GM12865 (cell line): ENCODE measurements at places on chromosomes 1 and 21.

GRCh38 chr1:40802078-40802741, 18.6 kb downstream of the KCNQ4 start:
- peak; percentile 90 for DNase-seq

- no peak for DNase-seq
Measured at GRCh38 chr1:163083690-163084089, 14.5 kb downstream of the RGS4 start.

DNA sequence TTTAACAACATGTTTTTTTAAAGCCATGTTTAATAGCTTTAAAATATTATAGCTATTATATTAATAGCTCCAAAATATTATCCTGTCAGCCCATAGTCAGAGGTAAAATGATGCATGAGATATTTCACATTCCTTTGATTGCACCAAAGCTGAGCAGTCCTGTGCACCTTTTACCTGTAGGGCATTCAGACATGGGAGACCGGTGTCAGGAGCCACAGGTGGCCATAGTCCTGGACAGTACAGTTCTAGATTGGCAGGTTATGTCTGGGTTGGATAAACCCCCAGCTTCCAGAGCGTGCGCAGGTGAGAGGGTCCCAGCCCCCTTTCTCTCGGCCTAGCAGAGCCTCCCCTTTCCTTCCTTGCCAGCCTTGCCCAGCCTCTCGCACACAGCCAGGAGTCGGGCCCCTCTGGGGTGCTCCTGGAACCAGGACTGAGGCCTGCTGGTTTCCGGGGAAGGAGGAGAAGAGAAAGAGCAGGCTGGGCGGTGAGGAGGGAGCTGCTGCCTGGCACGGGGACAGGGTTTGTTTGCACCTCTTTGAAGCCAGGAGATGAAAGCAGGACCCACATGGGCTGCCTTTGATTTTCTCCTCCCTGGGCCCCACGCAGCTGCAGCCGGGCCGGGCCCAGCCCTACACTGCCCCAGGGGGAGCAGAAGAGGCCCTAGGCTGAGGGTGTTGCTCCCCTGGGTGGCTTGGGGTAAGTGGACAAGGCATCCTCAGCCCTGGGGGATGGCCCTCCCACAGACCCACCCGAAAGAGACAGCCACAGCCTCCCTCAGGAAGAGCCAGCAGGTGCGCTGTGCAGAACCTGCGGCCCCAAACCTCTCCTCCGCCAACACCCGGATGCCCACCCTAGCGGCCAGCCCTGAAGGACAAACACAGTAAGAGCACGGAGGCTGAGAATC, 75.2 kb upstream of the TARDBP start:
- no peak for DNase-seq

DNA sequence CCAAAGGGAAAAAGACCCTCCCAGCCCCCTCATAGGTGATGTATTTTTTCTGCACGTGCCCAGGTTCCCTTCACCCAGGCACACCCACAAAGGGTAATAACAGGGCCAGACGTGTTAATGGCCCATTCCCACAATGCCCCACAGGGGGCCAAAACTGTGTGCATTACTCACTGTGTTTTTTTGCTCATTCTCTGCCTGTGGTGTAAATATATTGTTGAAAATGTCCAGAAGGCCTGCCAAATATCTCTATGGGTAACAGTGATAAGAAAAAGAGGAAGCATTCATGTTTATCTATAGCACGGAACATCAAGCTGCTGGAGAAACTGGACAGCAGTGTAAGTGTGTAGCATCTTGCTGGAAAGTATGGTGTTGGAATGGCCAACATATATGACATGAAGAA, 21.9 kb downstream of the RHEX start:
- peak; percentile 37 for DNase-seq

DNA sequence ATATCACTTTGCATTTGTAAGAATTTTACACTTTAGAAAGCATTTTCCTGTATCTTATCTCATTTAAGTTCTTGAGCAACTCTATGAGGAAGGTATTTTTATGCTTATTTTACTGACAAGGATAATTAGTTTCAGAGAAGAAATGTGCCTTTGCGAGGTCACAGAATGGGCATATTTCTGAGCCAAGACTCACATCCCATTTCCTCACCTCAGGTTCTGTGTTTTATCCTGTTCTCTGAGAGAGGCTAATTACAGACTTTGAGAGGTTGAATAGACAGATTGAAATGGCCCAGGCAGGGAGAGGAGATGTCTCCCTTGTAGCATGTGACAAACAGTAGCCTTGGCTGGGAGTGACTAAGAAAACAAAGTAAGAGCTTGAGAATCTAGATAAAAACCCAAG, 39.1 kb upstream of the ZC3H11B start:
- DNase-seq: no peak

GRCh38 chr1:61561666-61562065, 163.3 kb downstream of the TM2D1 start:
- DNase-seq: no peak

DNA sequence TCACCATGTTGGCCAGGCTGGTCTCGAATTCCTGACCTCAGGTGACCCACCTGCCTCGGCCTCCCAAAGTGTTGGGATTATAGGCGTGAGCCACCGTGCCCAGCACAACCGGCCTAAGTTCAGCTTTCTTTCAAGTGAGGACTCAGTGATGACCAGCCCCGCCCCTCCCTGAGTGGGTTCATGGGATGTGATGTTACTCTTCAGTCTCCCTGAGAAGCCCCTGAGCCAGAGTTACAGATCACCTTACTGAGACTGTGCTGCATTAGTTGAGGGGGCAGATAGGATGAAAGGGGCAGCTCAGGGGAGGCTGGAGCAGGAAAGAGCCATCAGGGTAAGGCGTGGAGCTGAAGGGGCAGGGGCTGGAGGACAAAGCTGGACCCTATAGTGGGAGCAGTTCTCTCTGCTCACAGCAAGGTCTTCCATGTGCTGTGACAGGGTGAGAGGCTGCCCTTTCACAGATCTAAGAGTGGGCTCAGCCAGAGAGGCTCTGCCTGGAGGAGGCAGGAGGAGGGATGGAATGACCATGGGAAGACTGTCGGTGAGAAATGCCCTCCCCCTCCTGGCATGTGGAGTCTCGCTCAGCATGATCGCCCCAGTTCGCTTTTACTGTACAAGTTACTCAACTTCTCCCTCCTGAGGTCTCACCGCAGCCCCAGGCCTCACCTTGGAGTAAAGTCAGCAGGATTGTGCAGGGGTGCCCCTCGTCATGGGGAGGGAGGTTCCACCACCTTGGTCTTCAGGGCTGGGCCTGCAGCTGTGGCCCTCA, 13.4 kb downstream of the SH2D2A start:
- no peak for DNase-seq

GRCh38 chr1:161728376-161729226, 7.3 kb downstream of the FCRLB start:
- DNase-seq: peak; percentile 55

DNA sequence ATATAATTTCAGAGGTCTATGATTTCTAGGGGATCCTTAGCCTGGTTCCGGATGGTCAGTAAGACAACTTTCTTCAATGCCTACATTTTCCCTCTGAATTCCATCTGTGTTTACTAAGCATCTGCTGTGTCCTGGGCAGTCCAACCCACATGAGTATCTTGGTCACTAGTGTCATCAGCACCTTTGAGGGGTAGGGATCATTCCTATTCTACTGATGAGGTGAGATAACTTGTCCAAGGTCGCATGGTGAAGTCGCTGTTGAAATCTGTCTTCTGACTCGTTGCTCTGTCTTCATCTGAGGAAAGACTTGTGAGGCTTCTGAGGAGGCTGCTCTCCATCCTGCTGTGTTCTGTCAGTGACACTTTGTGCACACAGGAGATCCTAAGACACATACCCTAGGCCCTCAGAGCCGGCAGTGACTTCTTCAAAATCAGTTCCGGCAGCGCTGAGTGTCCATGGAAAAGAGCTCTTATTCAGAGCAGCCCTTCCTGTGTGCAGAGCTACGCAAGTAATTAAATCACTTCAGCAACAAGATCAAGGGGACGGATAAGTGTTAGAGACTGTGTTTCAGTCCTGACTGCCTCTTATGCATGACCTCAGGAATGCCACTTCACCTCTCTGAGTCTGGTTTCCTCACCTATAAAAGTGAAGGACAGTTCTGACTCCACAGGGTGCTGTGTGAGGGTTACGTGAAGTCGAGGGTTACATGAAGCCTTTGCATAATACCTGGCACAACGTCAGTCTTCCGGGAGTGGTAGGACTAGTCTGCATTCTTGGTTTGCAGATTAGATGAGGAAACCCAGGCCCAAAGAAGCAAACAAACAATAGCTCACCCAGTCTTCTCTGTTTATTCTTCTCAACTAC, 28.4 kb downstream of the AK2 start:
- DNase-seq: no peak

DNA sequence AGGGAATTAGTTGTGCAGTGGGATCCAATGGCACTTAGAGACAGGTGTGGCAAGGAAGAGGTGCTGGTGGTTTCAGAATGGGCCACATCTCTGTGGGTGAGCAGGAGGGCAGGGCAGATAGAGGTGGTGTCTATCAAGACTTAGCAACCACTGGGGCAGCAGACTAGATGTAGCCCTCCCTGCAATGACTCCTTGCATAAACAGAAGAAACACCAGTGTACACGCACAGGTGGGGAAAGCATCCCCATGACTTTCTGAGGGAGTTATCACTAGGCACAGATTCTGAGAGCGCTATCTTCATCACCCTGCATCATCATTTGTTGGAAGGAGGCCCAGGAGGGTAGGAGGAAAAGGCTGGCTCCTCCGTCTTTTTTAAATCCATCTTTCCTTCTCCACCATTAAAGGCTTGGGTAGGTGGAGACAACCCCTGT, 58.4 kb downstream of the PLXNA2 start:
- DNase-seq: no peak

GRCh38 chr1:94792473-94793295, 27.5 kb upstream of the SLC44A3 start:
- DNase-seq: peak; percentile 61

DNA sequence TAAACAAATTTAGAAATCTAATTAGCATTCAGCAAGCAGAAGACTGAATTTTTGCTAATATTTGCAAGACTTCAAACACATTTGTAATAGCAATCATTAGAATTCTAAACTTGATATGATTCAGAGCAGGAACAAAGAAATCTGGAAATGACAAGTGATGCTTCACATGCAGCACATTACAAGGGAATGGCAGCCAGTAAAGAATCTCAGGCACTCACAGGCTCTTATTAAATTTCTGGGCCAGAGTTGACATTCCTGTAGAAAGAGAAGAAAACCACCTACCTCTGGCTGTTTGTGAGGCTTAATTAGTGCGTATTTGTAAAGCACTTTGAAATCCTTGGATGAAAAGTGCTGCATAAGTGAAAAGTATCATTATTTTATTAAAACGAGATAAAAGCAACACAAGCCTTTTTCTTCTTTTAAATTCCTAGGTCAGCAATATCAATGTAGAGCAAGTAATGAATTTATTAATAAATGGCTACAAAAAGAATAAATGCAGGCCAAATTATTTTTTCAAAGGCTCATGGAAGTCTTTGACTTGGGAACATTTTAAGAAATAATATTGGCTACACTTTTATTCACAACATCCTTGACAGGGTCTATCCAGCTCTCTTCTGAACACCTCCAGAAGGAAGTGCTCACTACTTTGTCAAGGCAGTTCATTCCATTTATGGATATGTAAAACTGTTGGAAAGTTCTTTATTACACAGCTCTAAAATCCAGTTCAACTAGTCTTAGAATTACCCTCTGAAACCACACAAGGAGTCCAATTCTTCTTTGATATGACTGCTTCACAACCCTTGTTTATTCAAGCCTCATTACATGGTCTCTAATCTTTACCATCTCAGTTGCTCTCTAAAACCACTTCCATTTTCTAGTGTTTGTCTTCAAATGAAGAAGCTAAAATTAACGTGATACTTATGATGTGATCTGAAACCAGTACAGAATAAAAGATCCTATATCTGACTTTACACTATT, 32.1 kb upstream of the SCYL3 start:
- peak; percentile 43 for DNase-seq

DNA sequence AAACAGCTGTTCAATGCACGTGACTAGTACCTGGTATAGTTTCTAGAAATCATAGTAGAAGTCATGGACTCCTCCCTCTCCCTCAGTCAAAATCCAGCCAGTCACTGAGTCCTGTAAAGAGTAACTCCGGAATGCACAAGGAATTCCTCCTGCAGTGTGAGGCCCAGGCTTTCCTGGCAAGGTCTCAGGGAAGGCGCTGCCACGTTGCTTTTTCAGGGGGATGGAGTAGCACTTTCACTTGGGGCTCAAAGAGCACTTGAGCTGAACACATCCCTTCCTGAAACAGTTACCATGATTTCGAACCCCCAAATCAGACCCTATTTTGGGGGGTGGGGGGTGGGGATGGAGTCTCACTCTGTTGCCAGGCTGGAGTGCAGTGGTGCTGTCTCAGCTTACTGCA, 26.4 kb upstream of the LRRC8D start:
- no peak for DNase-seq

- no peak for DNase-seq
Measured at GRCh38 chr1:224138198-224138597, 24.3 kb downstream of the FBXO28 start.

- peak; percentile 59 for DNase-seq
Measured at GRCh38 chr1:207495801-207496792, at the start of gene CR1. Gene CR1 (plus strand): TSS chr1:207496157. CDS start chr1:207496268, 111 bp downstream.

- no peak for DNase-seq
Measured at GRCh38 chr1:116356673-116357072, 16.4 kb upstream of the ATP1A1 start.

DNA sequence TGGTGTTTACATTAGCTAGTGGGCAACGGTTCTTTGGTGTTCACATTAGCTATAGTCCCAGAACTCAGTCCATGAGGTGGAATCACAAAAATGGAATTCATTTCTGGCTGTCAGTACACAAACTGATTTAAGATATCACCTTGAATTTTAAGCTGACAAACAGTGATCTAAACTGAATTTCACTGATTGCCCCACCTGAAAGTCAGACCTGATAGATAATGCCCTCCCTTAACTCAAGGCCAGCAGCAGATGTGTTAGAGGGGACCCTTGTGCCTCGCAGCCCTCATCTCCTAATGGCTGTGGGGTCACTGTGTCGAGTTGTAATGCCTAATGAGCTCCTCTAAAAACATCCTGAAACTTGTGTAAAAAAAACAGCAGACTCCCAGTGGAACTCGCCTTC, 8.6 kb downstream of the ARF1 start:
- peak; percentile 0 for DNase-seq

GRCh38 chr1:159556931-159557369, 21.1 kb upstream of the OR10J5 start:
- no peak for DNase-seq

DNA sequence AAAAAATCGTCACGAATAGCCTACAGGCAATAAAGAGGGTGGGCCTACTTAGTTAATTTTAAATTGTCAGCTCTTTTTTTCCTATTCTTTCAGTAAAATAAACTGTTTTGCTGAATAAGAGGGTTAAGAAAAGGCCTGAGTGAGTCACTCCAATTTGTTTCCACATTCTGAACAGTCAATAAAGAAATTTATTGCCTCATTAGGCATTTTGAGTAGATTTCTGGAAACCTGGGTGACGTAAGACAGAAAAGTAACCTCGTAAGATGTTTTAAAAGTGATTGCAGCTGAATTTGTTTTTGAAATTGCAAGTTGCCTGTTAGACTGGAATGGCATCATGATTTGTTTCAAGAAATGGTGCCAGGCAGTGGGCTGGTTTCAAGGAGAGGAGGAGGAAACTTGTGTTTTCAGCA, 439.3 kb downstream of the USP25 start:
- no peak for DNase-seq

GRCh38 chr21:25107708-25108107, 499.6 kb downstream of the MRPL39 start:
- no peak for DNase-seq
